Stimulated activated CD4-positive, alpha-beta T cell treated with anti-CD3 and anti-CD28 coated beads, Interleukin-4, amount 100 ng/mL, for 24 hours (primary cell): ENCODE measurements at places on chromosomes 5 and 9.

DNA sequence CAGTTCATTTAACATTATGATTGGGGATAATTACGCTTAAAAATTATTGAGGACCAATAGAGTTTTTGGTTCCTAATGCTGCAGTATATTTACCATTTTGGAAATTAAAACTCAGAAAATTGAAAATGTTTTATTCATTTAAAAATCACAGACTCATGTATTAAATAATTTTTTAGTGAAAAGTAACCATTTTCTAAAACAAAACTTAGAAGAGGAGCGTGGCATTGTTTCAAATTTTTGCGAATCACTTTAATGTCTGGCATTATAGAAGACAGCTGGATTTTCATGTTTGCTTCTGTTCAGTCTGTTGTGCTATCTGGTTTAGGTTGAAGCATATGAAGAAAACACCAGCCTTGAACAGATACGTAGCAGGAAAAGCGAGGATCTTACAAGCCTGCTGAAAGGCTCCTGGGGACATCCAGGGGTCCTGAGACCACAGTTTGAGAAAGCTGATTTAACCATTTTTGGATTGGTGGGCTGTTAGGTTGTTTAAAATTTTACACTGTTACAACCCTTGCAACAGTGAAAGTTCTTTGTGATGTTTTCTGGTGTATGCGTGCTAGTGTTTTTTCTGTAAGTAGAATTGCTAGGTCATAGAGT lies 1.6 kb downstream of the ZFYVE16 start:
- no peak for DNase-seq

- DNase-seq = no peak
Observed at GRCh38 chr9:137007108-137007815, 10.9 kb upstream of the CLIC3 start.

GRCh38 chr5:112024769-112025168 lies 267.8 kb upstream of the NREP start:
- DNase-seq = no peak

- DNase-seq = no peak
Observed at GRCh38 chr9:105313238-105313637, 68.8 kb downstream of the SLC44A1 start.

DNA sequence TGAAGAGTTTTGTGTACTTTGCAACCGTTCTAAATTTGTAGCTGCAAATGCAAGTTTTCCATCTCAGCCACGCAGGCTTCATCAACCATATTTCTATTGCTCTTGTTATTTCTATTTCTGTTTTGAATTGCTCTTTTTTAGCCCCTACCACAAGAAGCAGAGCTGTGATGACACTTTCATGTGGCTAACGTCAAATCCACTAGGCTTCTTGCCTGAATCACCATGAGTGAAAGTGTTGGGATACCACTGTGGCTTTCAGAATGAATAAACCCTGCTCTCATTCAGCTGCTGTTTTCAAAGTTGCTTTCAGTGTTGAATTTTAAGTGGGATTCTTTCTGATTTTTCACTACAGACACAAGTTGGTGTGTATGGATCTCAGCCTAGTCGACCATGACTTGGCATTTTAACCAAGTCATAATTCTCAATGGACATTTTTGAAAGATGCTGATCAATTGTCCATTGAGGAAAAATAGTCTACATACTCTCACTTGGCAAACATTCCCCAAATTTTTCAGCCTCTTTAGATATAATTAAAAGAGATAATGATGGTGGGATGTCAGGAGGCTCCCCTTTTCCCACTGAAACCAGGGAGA lies 41.0 kb upstream of the MTAP start:
- DNase-seq = peak; percentile 48

GRCh38 chr9:108444400-108445358 lies 411.1 kb downstream of the ACTL7B start:
- no peak for DNase-seq

DNA sequence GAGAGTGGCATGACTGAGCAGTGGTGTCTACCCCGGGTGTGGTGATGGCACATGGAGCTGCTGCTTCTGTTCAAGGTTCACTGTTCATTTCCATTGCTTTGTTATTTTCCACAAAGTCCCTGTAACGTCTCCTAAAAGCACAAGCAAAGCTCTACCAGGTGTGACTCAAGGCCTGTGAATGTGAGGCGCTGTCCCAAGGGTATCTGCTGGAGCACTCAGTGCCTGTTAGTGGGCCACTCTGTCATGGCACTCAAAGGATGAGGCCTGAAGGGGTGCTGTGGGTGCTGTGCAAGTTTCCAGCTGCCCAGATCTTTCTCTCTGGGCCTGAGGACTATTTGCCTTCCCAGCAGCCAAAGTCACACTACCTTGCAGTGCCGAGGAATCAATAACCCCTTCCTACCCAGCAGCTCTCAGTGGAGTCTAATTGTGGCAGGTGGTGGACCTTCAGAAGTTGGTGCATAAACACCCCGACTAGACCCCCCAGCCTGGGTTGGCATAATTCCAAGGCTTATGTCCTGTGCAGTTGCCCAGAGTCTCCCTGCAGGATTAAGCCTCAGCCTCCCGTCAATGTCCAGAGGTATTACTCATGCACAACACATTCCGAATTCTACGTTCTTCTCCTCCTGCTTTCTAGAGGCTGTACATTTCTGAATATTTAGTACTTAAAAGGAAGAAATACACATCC lies 17.4 kb upstream of the PTCH1 start:
- DNase-seq = no peak

DNA sequence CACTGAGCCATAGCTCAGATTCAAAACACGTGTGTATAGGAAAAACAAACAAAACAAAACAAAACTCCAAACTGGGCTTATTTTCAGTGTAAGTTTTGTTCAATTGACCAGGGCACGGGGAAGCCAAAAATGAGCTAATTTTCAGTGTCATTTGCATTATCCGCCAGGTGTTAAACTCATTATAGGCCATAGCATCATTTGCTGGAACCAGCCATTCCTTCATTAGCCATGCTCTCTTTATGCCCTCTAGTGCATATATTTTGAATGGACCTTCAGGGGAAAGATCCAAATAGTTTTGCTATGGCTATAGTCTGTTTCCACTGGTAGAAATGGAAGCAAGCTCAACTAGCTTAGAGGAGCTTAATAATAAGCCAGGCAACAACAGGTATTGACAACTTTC lies 1205.2 kb upstream of the DMAC1 start:
- DNase-seq = no peak

GRCh38 chr5:43569236-43569746 lies 12.4 kb upstream of the PAIP1 start:
- DNase-seq = no peak

DNA sequence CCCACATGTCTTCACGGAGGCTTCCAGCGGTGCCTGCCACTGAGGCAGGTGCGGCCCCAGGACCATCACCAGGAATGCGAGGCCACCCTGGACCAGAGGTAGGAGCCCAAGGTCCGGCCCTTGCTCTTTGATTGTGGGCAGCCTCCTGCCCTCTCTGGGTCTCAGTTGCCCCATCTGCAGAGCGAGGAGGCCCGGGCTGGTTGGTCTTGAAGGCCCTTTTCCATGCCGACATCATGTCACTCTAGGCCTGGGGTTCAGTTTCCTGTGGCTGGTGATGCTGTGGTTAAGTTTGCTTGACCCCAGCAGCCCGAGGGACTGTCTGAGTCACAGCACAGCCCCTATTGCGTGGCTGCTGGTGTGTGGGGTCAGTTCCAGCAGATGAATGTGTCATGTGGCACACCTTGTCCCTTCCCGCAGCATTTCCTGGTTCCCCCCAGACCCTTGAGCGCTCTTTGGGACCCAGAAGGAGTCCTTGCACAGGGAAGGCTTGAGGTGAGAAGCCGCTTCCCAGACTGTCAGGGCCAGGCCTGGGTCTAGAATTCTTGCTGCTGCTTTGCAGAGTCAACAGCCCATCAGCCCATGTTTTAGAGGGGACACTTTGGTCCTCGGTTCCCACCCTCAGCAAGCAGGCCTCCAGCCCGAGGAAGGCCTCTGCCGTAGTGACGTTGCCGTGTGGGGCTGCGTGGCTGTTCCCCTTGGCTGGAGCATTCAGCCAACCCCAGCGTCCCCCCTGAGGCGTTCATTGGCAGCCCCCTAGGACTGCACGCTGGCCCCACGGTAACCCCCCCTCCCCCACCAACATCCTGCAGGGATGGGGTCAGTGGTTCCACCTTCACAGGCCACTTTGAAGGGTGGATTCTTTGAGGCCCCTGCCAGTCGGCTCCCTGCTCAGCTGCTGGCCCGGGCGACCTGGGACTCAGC lies 31.0 kb upstream of the HMCN2 start:
- no peak for DNase-seq

DNA sequence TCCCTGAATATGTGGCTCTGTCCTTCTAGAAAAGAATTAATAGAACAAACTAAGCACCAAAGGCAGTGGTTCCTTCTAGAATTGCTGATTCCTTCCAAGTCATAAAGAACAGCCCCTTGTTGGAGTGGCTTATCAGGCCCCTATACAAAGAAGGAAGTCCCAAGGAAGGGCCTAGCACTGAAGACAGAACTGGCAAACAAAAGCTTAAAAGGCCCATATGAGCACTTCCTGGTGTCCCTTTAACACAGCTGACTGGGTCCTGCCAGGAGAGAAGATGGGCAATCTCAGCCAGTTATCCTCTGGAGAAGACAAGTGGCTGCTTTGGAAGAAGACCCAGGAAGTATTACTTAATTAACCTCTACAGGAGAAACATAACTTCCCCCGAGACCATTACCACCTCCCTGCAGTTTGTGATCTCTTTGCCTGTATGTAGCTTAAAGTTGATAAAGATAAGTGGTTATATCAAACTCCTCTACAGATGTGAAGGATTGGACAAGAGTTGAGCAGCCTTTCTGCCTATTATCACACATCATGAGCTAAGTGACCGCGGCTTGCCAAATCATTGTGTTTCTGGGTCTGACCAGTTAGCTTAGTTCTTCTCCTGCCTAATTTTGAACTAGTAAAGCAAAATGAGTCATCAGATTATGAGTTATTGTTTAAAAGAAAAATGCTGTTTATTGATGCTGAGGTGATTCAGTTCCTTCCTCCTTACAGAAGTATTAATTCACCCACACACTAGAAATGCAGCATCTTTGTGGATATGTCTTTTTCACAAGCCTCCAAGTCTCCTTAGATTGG lies 13.3 kb upstream of the STING1 start:
- no peak for DNase-seq

DNA sequence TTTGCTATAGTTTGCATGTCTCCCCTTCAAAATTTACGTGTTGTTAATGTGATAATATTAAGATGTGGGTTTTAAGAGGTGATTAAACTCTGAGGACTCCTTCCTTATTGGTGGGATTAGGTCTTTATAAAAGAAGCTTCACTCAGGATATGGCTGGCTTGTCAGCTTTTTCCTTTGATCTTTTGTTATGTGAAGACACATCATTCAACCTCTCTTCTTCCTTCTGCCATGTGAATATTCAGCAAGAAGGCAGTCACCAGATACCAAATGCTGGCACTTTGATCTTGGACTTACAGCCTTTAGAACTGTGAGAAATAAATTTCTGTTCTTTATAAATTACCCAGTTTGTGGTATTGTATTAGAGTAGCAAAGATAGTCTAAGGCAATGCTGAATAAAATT lies 855.9 kb upstream of the CDH10 start:
- no peak for DNase-seq

DNA sequence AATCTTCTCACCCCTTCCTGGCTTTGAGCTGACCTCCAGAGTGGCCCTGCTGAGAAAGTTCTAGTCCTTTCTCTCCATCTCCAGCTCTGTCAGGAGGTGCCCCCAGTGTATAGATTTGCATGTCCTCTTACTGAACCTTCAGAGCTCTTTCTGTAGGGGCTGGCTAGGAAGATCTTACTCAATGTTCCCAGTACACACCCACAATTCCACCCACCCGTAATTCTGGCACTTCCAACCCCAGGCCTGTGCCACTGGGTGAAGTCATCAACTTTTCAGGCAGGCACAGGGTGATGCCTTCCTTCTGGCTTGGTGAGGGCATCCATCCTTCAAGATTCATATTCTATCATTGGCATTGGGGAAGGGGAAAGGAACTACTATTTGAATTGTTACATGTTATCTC lies 75.9 kb downstream of the ACER2 start:
- DNase-seq = no peak

DNA sequence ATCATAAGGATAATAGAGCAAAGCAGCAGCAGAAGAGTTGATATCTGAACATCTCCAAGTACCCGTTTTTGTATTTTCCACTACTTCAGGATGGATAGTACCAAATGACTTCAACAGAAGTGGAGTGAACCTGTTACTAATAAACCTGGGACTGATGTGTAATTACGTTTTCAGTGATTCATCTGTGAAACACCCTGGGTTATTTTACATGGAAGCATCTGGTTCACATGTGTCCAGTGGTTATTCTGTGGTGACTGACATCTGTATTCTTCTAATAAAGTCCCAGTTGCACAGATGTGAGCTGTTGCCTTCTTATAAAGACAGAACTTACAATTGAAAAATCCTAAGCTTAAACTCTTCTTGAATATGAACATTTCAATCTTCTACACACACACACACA lies 139.7 kb upstream of the VCAN start:
- no peak for DNase-seq

GRCh38 chr9:112286926-112287325 lies 46.5 kb downstream of the PTBP3 start:
- no peak for DNase-seq

DNA sequence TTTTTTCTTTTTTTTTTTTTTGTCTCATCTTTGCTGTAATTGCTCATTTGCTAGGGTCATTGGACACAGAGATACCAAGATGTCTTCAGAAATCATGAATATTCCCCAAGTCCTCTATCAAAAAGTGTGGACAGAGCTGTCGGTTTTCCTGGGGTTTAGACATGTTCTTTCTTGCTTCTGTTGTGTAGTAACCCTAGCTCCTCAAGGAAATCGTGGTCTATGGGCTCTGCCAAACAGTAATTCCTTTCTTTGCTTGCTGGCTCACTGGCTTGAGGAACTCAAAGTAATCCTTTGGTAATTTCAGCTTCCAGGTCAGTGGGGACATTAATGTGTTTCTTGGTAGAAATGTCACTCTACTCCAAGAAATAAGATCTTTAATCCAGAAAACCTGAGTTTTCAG lies 101.7 kb downstream of the TMC1 start:
- no peak for DNase-seq

DNA sequence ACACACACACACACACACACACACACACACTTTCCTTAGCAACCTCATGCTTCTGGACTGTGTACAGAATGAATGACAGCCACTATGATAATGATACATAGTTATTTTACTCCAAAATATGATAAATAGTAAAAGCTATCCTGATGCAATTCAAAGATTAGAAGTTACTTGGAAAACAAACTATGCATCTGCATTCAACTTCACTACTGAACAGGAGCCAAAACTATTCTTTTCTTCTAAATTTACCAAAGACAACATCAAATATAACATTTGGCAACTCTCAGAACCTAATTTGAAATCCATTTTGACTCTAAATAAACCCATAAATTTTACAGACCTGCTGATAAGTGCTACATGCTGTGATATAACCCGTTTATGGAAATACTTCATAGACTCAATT lies 33.3 kb downstream of the GLIS3 start:
- DNase-seq = no peak

DNA sequence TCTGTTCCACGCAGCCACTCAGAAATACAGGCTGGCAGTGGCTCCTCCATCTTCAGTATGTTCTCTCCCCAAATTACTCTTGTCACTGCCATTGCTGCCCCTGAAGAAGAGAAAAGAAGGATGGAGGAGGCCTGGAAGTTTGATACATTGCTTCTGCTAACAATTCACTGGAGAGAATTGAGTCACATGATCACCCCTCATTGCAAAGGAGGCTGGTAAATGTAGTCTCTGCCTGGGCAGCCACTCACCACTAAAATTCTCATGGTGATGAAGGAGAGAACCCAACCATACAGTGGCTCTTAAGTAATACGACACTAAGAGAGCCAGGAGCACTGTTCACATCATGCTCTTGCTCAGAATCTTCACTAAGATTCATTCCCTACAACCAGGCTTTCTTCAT lies 112.0 kb downstream of the DOCK8 start:
- no peak for DNase-seq
